Cardiac muscle cell (in vitro differentiated cells and primary cell): ENCODE measurements at places on chromosomes 4 and X. TPM values are rescaled to one million over a fixed set of nuclear protein-coding genes. Genes with fewer than 3 reads are reported as not detected.

DNA sequence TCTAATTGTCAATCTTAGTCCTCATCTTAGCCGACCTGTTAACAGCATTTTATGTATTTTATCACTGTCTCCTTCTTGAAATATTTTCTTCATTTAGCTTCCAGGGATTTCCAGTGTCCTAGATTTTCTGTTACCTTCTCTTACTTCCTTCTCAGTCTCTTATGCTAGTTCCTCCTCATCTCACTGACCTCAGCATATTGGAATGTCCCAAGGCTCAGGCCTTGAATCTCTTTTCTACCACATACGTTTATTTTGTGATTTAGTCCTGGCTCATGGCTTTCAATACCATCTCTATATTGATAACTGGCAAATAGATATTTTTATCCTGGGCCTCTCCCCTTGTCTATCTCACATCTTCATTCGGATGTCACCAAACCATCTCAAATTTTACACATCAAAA is 61.1 kb downstream of the IQCM start:
- H3K27ac ChIP-seq = no peak overlapping the region
- DNase-seq = peak; percentile 5
- no peaks in the 10 kb centered on the region for H3K4me1 ChIP-seq
- no peaks in the 10 kb centered on the region for H3K36me3 ChIP-seq
- H3K27me3 ChIP-seq = no peaks in the 10 kb centered on the region

The POF1B gene
- 0.12 and 0.28 TPM in 2 replicates for total RNA-seq

DNA sequence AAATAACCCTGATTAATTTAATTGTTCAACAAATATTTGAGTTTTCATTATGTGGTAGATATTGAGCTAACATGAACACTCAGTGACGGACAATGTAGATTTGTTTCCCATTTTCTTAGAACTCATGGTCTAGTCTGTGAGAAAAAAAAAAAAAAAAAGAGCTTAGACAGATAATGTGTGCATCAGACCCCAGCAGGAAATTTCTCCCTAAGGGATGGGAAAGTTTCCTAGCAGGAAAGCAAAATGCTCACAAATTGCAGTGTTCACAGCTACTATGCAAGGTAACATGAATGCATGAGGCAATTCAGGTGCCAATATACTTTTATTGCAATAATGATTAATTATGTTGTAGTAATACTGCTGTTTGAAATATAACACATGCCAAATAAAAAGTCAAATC is 843.2 kb upstream of the SLIT2 start:
- H3K4me1 ChIP-seq = no peaks in the 10 kb centered on the region
- H3K27ac ChIP-seq = no peak overlapping the region
- H3K27me3 ChIP-seq = no peaks in the 10 kb centered on the region
- no peaks in the 10 kb centered on the region for H3K36me3 ChIP-seq
- DNase-seq = no peak

DNA sequence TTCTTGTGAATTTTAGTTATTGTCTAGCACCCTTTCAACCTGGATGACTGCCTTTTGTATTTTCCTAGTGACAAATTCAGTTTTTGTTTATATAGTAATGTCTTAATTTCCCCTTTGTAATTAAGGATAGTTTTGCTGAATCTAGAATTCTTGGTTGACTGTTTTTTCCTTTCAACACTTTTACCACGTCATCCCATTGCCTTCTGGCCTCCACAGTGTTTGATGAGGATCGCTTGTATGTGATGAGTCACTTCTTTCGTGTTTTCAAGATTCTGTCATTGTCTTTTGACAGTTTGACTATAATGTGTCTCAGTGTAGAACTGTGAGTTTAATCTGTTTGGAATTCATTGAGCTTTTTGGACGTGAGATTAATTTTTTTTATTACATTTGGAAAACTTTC is 30.1 kb downstream of the KDM6A start:
- H3K4me3 ChIP-seq = no peak overlapping the region
- H3K4me1 ChIP-seq = no peaks in the 10 kb centered on the region
- H3K27ac ChIP-seq = no peak overlapping the region

- no peak overlapping the region for H3K4me3 ChIP-seq
- H3K4me1 ChIP-seq = no peaks in the 10 kb centered on the region
- H3K27ac ChIP-seq = no peak overlapping the region
- H3K27me3 ChIP-seq = no peaks in the 10 kb centered on the region
Observed at GRCh38 chrX:49282647-49283011, 13.0 kb downstream of the PPP1R3F start.

- H3K27me3 ChIP-seq = peaks cover 80% of the 10 kb centered on the region
- H3K27ac ChIP-seq = no peak within 1 kb of the TSS
- H3K4me3 ChIP-seq = peak within 1 kb of the TSS; percentile 39
- peaks cover 6% of the 10 kb centered on the region for H3K4me1 ChIP-seq
Observed at GRCh38 chrX:100409610-100410590, at the start of gene PCDH19. Gene PCDH19, minus strand, starts transcription at chrX:100410273. Its CDS starts 1,676 bp downstream, at chrX:100408597.
